ENCODE measurements at places on chromosomes 12 and 14.
A peak's percentile ranks its signal among the peaks of the same experiment; 100 is the strongest.

DNA sequence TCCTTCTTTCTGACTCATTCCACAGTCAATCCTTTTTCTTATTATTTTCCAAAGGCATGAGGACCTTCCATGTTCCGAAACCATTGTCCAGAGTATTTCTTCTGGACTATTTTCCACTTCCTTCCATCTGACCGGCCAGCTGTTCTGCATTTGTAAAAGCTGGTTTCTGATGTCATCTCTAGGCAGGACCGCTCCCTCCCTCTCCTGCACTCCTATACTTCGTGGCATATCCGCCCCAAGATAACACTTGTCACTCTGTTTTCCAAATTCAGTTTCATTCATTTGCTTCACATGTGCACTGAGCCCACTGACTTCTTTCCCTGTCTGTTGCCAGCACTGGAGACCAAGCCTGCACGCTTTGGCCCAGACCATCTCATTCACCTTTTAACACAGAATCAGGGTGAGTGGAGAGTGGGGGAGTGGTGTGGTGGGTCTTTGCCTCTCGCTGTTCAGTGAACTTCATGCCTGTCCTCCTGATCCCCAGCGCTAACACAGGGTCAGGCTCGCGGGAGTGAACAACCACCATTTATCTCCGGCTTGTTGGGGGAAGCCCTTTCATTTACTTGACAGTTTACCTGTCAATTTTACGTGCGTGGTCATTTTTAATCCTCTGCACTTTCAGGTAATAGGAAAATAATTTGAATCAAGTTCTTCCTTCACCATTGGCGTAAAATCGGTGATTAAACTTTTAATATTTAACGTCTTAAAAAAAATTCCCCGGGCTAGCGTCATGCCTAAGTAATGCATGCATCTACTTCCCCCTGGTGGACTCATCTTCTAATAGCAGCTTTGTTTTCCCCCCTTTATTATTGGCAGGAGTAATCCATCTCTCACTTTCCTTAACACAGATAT lies 52.5 kb downstream of the C12orf75 start:
- DNase-seq, result peak; percentile 57

- peak; percentile 88 for DNase-seq
Observed at GRCh38 chr12:46825591-46826414, at the start of gene SLC38A4. Gene SLC38A4, minus strand, starts transcription at chr12:46825997. Its CDS starts 32,926 bp downstream, at chr12:46793071.

DNA sequence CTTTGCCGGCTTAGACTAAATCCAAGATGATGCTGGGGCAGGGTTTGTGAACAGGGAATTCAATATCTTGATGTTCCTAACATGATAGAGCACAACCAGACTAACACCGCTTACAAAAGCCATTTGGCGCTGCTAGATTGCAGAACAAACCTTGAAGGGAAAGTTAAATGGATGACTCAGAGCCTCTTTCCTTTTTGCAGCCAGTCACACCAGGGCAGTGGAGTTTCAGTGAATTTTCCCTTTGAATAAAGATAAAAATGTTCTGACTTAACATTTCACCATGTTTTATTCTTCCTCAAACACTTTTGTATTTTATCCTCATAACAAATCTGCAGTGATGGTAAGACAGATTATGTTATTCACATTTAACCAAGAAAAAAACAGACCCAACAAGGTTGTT lies 47.3 kb downstream of the PDE6H start:
- DNase-seq, result no peak

GRCh38 chr12:119308708-119309456 lies 25.6 kb upstream of the CCDC60 start:
- DNase-seq, result no peak

DNA sequence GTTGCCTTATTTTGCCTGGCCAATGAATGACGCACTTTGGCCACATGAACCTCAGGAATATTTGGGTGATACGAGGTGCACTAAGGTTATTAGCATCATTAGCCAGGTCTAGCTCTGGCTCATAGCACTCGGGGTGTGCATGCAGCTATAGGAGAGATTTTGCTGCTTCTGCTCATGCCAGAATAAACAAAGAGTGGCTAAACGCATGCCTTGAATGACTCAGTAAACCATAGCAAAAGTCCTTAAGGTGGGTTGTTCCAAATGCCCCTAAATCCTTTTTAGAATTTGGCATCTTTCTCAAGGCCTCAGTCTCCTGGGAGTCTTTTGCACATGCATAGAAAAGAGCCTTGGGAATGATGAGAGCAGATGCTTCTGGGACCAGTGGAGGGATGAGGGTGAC lies 343.7 kb upstream of the FKBP4 start:
- DNase-seq, result no peak

- DNase-seq, result no peak
Observed at GRCh38 chr14:103427485-103428443, 42.5 kb downstream of the MARK3 start.

- no peak for DNase-seq
Observed at GRCh38 chr12:55670276-55670675, 33.6 kb downstream of the OR10P1 start.

DNA sequence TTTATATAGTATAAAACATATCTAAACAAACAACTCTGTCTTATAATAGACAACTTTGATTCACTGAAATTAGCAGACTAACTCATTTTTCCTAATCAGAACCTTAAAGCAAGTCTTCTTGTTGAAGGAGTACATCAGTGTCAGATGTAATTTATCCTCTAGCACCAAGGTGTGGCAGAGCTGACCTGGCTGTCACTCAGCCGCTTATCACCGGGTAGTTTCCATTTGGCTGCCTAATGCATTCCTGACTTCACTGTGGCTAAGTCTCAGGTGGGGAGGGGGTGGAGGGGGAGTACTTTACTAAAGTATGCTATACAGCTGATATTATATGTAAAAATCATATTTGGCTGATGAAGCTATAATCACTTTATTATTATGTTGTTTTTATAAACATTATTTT lies 339.9 kb upstream of the RGS6 start:
- peak; percentile 24 for DNase-seq

DNA sequence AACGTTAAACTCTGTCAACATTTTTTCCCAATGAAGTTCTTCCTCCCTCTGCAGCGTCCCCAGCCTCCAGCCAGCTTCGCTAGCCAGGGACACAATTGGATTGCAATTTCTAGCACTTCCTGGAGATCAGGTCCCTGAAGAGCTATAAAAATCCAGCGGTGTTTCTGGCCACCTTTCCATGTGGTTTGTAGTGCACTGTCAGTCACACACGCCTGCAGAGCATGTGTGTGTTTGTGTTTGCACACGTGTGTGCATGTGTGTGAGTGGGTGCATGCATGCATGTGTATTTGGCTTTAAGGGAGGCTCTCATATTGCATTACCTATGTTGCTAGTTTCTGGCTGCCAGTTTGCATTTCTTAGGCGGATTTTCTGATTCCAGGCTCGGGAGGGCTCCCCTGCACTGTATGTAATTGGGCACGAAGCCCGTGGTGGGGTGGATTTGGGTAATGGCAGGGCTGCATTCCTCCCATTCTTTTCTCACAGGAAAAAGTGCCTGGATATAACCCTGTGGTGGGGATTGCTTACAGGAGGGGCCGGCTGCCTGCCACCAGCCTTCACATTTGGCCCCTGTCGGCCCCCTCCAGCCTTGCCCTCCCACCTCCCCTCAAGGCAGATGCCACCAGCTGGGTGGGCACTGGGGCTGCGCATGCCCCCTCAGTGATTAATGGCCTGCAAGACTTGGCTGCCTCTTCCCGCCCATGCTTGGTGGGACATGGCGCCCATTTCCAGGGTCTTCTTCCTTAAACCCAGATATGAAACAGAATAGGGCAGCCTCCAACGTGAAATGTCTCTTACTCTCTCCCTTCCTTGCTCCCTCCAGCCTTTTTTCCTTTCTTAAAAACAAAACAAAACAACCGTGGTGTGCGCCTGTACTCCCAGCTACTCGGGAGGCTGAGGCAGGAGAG lies 74.0 kb downstream of the TSPAN9 start:
- no peak for DNase-seq

GRCh38 chr12:4052691-4053090 lies 179.5 kb upstream of the PARP11 start:
- no peak for DNase-seq

- DNase-seq, result no peak
Observed at GRCh38 chr12:6033546-6033945, 88.5 kb upstream of the ANO2 start.

DNA sequence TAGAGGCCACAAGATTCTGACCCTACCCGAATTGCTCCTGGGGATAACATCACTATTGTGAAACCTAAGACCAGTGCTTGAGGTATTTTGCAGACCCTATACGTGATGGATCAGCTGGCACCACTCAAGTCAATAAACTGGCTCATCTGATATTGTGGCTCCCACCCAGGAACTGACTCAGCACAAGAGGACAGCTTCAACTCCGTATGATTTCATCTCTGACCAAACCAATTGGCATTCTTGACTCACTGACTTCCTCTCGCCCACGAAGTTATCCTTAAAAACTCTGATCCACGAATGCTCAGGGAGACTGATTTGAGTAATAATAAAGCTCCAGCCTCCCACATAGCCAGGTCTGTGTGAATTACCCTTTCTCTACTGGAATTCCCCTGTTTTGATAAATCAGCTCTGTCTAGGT lies 1036.1 kb upstream of the TMEM132C start:
- DNase-seq, result no peak

DNA sequence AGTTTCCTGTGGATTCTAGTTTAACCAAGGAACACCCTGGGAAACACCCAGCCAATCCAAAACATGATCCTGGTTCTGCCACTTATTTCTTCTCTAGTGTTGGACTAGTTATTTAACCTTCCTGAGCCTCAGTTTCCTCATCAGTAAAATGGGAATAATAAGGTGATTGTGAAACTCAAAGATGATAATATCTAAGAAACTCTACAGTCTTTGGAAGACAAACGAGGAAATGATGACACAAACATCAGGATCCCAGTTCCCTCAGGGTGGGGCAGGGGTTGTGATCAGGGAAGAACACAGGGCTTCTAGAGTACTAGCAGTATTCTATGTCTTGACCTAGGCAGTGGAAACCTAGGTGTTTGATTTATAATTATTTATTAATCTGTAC lies 18.1 kb upstream of the TMEM106C start:
- DNase-seq, result no peak

DNA sequence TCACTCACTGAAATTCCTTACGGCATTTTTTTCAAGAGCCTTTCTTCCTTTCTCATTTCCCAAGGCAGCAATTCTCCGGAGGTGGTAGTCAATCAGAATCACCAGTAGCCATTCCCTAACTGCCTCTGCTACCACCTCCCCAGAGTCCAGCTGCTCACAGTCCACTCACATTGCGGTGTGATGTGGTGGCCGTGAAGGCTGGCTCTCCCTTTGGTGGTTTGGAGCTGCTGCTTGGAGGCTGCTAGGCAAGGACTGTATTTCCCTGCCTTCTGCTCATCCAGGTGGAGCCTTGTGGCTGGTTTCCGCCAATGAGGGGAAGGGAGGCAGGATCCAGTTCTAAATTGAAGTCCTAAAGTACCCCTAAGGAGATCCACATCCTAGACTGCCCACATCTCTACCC lies 222.0 kb downstream of the ANO2 start:
- no peak for DNase-seq

DNA sequence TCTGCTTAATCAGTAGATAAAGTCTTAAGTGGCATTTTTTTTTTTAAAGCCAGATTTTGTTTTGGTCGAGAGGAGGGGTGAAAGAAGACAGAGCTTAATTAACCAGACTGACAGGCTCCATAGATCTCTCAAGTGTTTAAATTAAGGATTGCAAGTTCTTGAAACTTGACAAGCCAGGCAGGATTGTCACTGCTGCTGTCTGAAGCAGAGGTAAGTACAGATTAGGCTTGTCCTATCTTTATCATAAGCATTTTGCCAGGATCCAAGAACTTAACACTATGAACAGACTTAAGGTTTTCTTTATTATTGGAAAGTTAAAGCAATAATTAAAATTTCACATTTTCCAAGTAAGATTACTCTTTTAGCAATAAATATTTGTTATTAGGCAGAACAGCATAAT lies 179.6 kb upstream of the LMO3 start:
- no peak for DNase-seq

DNA sequence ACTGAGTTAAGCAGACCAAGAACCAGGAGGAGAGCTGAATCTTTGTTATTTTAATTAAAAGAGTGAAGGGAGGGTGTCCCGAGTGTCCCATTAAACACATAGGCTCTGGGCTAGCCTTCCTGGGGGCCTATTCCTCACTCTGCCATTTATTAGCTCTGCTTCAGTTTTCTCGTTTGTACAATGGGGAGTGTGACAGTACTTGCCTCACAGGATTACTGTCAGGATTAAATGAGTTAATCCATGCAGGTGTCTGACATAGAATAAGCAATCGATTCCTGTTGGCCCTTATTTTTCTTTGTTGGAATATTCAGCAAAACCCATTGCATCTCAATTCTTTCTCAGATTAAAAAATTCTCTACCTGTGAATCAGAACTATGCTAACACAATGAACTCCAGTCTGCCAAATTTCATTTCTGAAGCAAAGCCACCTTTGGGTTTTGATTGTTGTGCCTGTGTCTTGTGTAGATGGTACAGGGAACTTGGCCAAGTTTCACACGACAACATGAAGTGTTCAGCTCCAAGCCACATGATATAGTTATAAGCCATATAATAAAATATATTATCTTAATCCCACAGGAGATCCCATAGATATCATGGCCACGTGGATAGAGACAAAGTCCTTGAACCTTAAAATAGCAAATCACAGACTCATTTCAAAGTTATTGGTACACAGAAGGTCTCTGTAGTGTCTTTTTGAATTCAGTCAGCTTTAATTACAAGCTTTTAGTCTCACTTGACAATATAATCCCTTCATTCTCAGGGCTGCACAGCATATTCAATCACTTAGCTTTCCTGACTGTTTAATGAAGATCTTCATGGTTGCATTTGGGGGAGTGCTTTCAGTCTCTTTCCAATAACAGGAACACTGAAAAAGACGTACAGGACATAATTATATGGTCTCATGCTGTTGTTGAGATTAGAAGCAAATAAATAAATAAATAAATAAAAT lies 34.4 kb upstream of the CRY1 start:
- DNase-seq, result no peak

Measured in HuH-7 (cell line).